ENCODE measurements at places on chromosomes 11 and 22.

DNA sequence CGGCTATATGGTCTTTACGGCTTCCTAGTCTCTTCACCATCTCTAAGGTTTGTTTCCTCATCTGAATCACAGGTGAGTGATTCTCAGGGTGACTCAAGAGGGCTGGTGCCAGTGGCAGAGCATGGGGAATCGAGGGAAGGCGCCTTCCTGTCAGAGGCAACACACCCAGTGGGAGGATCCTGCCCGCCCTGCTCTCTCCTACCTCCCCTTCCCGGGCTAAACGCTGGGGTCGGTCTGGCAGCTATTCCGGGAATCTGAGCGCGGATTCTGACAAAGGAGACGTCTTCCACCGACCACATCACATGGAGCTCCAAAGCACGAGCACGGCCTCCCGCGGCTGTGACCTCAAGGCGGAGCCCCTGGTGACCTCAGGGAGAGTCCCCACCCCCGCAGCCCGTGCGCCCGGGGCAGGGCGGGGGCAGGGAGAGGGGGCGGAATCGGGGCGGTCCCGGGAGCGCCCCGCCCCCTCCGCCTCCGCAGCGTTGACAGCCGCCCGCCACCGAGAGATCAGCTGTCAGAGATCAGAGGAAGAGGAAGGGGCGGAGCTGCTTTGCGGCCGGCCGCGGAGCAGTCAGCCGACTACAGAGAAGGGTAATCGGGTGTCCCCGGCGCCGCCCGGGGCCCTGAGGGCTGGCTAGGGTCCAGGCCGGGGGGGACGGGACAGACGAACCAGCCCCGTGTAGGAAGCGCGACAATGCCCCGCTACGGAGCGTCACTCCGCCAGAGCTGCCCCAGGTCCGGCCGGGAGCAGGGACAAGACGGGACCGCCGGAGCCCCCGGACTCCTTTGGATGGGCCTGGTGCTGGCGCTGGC, at the start of gene SMPD1:
SMPD1 (plus strand) TSS at position 570 of the 813 bp plus-strand sequence; CDS start at position 695, 125 bp downstream.
- DNase-seq = peak; percentile 98

DNA sequence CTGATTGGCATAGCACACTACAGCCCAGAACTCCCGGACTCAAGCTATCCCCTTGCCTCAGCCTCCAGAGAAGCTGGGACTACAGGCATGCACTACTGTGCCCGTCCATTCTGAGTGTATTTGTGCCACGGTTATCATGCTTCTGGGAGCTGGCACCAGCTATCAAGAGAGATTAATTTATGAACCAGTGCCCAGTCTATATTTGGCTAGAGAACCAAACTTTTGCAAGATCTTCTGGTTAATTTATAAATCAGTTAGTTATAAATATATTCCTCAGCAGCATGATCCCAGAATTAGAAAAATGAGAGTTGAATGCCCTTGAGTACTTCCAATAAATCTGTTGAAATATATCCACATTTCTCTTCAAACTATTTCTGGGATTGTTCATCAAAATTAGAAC, 67.5 kb upstream of the OR5AN1 start:
- no peak for DNase-seq

- DNase-seq = no peak
These were observed 1.6 kb downstream of the ATG2A start for GRCh38 chr11:64915376-64915887.

DNA sequence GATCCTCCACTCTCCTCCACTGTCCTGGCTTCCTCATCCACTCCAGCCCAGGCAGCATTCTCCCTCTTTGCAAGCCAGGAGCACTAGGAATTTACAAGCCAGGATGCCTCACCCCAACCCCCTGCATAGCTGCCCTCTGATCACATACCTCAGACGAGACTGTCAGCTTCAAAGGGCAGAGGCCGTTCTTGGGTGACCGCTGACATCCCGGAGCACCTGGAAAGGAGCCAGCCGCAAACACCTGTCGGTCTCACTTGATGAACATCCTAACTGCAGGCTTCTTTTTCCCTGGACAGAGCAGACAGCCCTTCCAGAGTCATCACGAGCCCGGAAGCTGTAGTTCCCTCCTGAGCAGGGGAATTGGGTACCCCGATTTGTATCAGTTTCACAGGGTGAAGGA, 451.3 kb upstream of the B3GAT1 start:
- no peak for DNase-seq

- DNase-seq = no peak
These were observed 123.7 kb upstream of the CCDC90B start for GRCh38 chr11:83409891-83410290.

DNA sequence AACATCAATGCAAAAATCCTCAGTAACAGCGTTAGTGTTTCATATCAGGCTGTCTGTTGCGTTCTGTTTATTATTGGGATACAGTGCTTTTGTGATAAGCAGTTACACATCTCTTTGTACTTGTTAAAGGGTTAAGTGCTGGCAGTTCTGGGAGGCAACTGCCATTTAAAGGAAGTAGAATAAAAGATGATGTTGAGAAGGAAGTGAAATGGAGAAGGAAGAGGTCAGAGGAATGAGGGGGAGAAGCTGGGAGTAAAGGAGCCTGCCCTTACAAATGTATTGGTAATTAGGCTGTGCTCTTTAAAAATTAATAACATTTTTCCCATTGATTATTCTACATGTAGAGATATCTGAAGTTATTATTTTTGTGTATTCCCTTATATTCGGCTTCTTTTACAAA, 674.7 kb downstream of the NTM start:
- no peak for DNase-seq

DNA sequence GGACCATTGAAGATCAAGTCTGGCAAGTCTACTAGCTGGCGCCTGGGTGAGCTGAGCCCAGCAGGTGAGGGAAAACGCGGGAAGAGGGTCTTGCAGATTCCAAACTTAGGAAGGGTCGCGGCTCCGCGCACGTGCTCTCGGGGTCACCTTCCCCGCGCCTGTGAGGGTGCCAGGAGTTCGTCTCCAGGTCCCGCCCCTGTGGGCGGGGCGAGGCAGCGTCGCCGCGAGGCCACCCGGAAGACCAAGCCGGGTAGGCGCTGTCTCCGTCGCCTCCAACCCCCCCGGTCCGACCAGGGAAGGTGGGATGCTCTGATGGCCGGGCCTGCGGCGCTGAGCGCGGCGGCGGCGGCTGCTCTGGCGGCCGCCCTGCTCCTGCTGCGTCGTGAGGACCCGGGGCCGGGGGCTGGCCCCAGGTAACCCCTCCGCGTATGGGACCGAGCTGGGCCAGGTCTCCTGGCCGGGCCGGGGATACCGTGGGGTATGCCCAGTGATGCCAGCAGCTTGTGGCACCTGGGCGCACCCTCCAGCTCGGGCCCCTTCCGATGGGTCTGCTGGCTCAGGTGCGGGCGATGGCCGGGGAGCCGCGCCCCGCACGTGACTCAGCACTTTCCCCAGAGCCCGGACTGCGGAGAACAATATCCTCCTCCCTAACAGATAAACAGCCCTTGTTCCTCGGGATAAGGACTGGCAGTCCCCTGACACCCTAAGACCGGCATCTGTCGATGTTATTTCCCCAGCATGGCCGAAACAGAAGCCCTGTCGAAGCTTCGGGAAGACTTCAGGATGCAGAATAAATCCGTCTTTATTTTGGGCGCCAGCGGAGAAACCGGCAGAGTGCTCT, at the start of gene HTATIP2:
HTATIP2 (plus strand) TSS at position 215 of the 841 bp plus-strand sequence; CDS start at position 739, 524 bp downstream.
- peak; percentile 91 for DNase-seq

DNA sequence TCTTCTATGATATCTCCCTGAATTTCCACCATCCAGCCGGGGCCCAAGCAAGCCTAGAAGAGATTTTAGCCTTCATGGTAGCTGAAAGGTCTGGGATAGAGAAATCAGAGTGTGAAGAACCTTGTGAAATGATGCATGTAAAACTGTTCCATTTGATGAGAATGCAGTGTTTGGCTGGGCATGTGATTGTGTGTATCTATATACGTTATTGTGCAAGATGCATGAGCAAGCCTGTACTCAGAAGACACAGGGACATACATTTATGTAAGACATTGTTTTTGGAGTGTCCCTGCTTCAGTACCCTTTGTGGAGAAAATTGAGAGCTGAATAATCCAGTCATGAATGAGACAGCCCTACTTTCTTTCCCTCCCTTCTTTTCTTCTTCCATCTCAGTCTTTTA, 15.2 kb upstream of the OR52K2 start:
- DNase-seq = no peak

DNA sequence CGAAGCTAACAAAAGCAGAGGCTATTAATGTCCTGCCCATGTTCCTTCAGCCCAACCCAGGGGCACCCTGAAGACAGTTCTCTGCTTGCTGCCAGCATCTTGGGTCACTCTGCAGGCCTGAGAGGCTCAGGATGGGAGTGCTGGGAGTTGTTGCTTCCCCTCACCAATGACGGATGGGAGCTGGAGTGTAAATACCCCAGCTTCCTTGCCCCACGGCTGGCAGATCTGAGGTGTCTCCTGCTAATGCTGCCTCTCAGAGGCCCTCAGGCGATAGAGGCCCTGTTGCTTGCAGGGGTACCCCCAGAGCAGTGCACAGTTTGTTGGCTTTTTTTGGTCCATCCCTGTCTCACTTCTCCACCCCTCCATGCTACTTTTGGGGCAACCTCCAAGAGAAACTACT, 32.9 kb downstream of the IFT27 start:
- DNase-seq = no peak

DNA sequence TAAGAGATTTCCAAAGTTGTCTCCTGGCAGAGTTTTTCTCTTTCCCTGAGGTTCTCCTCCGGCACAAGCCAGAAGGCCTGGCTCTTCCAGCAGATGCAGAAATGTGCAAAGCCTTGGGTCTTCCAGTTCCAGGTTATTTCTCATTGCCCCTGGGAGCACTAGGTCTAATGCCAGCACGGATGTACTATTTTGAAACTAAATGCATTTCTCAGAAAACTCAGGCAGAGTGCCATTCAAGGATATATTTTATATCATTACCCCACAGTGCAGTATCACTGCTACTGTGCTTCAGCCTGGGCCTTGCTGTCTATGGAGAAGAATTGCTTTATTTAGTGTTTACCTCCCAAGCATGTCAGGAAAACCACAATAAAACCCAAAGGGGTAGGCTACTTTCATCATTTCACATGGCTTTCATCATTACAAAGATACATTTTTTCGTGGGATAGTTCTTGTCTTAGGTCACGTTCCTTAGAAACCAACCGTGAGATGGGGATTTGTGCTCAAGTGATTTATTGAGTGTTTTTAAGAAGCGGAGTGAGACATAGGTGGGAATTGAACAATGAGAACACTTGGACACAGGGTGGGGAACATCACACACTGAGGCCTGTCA, 22.4 kb upstream of the FZD4 start:
- DNase-seq = no peak

DNA sequence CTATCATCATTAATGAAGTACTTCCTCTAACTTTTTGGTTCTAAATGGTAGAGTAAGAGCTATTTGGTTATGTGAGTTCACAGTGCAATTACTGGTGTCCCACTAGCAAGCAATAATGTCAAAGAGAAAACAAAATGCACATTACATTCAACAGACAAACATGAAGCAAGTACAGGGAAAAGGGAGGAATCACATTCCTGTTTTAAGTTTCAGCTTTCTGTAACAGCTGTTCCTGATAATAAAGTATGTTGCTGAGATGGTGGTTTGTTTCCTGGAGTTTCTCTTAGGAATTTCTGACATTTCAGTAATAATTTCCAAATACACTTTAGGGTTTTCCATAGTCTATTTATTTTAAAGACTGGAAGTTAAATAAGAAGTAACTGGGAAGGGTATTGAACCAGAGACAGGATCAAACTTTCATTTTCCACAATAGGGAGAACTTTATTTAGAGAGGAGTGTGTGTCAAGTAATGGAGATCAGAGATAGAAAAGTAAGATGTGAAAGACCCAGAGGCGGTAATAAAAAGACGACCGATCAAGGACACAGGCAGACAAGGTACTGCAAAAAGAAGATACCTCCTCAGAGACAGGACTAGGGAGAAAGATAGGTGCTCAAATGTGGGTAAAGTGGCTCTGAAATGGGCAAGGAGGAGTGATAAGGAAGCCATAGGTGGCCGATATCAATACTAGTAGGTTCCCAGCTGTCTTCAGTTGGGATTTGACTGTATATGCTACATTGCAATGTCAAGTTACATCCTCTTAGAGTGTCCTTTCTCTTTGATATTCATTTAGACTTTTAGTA, 20.8 kb upstream of the CLNS1A start:
- DNase-seq = no peak

GRCh38 chr11:15473954-15474837, 359.5 kb downstream of the INSC start:
- DNase-seq = no peak

DNA sequence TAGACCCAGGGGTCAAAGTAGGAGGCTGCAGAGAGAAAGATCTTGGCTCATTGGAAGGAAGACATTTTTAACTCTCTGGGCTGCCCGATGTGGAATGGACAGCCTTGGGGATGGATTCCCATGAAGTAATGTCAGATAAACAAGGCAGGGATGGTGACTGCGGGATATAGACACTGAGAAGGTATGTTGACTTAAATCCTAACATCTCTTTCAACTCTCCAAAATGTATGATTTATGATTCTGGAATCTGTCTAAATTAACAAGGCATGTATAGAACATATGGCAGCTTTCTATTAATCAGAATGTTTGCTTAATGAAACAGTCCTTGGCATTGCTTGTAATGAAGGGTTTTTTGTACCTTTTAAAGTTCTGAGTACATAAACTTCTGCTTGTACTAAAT, 56.1 kb upstream of the VSTM5 start:
- DNase-seq = no peak

- DNase-seq = no peak
These were observed 112.0 kb upstream of the E2F8 start for GRCh38 chr11:19352771-19353160.

- DNase-seq = no peak
These were observed 58.8 kb upstream of the RDX start for GRCh38 chr11:110355011-110355744.

GRCh38 chr11:45984192-45984591, 61.7 kb downstream of the LARGE2 start:
- DNase-seq = no peak

DNA sequence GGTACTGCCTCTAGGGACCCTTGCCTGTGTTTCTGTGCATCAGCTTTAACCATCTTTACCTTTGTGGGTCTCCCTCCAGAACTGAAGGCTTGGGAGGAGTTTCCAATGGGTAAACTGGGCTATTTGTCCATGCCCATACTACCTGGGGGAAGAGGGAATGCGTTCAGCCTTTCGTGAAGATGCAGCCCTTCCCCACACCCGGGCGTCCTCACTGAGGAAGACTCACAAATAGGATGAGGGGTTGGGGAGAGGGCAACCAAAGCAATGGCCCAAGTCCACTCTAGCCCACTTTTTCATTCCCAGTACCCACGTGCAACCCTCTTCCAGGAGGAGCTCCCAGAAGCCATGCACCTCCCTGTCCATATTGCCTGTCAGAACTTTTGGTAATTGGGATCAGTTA, 61.8 kb upstream of the ADA2 start:
- DNase-seq = peak; percentile 29

DNA sequence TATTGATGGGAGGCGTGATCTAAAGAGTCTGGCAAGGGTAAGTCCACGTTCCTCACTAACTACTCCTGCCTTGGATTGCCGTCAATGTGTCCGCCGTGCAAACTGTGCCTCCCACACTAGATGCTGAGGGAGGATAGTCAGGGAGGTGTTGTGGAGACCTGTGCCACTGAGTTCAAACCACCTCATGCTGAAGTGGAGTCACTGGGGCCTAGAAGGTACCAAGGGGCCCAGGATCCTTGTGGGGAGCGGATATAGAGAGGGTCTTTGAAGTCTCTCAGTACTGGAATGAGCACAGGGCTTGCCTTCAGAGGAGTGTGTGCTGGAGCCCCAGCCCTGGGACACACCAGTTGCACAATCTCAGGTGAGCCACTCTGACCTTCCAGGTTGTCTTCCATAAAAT, 27.1 kb upstream of the TMPRSS4 start:
- peak; percentile 25 for DNase-seq
